ENCODE measurements at places on chromosomes 6 and 20.

DNA sequence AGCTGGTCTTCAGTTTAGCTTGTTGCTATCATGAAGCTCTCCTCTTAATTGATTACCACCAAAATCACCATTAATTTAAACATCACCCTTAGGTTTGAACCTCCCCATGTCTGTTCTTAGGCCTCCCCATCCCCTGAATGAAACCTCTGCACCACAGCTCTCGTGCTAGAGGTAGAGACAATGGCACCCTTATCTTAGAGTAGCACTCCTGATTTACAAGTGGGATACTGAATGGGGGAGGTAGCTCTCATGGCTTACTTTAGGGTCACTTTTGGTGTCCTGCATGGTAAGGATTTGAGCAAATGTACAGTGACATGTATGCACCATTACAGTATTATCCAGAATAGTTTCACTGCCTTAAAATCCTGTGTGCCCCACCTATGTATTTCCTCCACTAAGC, 115.6 kb upstream of the ADTRP start:
- no peak for DNase-seq

- no peak for DNase-seq
Measured at GRCh38 chr6:107491760-107492660, 2.1 kb downstream of the SOBP start.

- DNase-seq: peak; percentile 11
Measured at GRCh38 chr6:162856885-162857284, 129.1 kb downstream of the PACRG start.

- DNase-seq: no peak
Measured at GRCh38 chr6:12923644-12924235, 207.2 kb downstream of the PHACTR1 start.

DNA sequence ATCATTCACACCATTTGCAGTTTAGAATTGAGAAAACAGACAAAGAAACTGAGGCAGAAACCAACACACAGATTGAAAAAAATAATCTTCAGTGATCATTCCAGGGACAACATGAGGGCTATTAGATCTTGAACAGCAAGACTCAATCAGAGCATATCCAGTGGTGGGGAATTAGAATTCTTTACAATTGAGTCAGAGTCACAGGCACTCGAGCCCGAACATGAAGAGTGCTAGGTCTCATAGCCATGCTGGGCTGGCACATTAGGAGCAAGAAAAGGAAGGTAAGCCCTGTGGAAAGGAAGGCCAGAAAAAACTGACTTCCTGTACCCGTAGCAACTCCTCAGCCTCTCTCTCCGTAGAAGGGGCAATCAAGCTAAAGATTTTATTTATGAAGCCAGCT, 419.9 kb downstream of the HAO1 start:
- no peak for DNase-seq

DNA sequence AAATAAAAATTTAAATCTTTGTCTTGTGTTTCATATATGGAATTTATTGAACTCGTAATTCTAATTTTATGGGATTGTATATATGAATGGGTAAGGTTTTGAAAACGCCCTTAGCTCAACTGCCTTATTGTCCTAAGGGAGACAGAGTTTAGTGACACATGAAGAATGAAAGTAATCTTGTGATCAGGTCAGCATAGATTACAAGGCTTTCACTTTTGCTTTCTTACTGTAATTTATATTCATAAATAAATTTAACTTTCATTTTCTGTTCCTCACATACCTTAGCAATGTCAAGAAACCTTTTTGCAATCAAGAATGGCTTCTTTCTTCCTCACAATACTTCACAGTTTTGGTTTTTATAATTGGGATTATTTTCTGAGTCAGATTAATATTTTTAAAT, 14.4 kb downstream of the KPNA5 start:
- no peak for DNase-seq

DNA sequence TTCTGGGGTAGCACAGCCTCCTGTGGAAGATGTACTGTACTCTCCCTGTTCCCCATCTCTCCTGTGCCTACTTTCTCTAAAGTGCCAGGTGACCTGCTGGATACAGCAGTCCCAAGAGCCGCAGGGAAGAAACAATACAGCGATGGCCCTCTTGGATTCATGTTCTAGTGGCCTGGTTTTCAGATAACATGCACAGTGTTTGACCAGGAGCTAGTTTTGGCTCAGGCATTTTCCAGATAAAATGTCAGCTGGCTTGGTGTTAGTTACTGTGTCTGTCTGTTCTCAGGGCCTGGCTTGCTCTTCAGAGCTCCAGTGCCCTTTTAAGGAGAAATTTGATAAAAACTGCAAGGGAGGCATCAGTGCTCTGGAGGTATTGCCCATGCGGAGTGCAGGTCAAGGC, 41.3 kb downstream of the GABRR2 start:
- DNase-seq: no peak

- DNase-seq: no peak
Measured at GRCh38 chr6:36389353-36389752, 1.9 kb upstream of the ETV7 start.

DNA sequence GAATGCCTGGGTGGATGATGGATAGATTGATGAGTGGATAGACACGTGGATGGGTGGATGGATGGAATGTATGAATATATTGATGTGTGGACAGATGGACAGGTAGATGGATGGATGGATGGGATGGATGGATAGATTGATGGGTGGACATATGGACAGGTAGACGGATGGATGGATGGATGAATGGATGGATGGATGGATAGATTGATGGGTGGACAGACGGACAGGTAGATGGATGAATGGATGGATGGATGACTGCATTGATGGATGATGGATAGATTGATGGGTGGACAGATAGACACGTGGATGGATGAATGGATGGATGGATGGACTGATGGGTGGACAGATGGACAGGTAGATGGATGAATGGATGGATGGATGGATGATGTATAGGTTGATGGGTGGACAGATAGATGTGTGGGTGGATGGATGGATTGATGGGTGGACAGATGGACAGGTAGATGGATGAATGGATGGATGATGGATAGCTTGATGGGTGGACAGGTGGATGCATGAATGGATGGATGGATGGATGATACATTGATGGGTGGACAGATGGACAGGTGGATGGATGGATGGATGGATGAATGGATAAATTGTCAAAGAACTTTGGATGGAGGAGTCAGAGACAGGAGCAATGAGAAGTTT, 171.4 kb upstream of the AFDN start:
- DNase-seq: no peak

GRCh38 chr20:1801929-1802306, 93.3 kb upstream of the SIRPA start:
- no peak for DNase-seq

GRCh38 chr20:62702895-62703852, 5.5 kb upstream of the NTSR1 start:
- no peak for DNase-seq

DNA sequence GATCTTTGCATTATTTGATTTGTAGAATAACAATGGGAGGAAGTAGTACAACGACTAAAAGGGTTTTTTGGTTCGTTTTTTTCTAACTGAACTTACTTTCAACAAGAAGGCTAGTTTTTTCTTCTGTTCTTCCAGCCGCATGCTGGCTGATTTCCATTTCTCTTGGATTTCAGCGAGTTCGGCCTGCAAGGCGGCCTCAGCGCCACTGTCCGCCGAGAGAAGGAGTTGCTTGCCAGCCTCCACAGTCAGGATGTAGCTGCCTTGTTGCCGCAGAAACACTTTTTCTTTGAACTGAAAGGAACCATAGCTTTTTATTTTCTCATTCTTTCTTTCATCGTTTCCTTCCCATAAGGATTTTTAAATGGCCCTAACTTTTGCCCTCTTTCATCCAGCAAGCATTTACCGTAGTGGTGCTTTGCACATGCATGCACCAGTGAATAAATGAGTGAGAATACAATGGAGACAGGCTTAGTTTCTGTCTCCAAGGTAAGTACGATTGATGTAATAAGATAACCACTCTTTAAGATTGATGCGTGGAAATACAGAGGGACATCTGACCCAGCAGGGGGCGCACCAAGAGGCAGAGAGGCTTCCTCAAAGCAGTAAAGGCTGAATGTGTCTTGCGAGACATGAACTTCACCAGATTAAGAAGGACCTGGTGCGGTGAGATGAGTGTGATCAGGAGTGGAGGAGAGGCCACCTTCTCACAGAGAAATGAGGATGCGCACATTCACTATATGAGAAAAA, 398.8 kb downstream of the ESR1 start:
- DNase-seq: peak; percentile 45

DNA sequence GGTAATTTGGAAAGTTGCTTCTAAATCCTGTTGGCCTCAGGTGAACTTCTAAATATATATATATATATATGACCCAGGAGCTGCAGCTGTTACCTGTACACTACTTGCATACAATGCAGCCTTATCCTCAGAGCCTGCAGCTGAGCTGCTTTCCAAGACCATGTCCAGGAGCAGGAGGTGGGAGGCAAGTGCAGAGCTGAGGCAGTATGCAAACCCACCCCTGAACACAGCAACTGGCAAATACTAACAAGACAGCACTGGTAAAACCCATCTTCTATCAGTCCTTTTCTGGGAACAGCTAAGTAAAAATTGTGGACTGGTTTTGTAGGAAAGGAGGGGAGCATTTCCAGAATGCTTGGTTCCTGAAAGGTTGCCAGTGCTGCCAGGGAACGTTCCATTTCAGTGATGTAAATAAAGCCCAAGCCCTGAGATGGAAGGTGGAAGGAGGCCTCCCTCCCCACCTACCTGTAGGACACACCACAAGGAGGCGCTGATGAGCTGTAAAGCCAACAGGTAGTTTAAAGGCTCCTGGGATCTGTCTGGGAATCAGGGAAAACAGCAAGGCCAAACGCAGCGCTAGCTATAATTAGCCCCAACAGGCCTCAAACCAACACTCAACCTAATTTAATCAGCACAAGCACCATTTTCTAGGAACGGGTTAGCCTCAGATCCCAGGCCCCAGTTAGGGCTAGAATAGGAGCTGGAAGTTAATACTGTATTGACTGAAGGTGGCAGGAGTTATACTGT, 93.8 kb upstream of the MAP7 start:
- peak; percentile 93 for DNase-seq

- no peak for DNase-seq
Measured at GRCh38 chr6:49805246-49805645, 18.2 kb upstream of the PGK2 start.

DNA sequence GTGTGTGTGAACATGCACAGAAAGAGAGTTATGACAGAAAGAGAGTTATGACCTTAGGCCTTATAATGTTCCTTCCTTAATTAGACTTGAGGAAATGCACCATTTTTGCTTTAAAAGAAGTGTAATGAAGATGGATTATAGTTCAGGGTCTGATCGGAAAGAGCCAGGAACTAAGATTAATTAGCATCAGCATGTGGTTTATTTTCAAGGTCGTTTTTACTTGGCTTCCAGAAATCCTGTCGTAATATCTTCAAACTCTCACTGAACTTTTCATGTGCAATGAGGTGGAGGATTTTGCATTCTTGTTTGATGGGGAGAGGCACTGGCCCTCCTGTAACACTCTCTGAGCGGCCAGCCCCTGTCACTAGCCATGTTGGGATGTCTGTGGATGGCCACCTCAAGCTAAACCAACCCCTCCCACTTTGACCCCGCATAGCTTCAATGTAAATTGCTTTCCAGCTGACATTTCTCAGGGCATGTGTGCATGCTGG, 116.8 kb downstream of the CDC5L start:
- DNase-seq: no peak

GRCh38 chr6:79787626-79788025, 156.5 kb downstream of the SH3BGRL2 start:
- no peak for DNase-seq

GRCh38 chr6:36333171-36333895, 3.4 kb downstream of the BNIP5 start:
- no peak for DNase-seq

DNA sequence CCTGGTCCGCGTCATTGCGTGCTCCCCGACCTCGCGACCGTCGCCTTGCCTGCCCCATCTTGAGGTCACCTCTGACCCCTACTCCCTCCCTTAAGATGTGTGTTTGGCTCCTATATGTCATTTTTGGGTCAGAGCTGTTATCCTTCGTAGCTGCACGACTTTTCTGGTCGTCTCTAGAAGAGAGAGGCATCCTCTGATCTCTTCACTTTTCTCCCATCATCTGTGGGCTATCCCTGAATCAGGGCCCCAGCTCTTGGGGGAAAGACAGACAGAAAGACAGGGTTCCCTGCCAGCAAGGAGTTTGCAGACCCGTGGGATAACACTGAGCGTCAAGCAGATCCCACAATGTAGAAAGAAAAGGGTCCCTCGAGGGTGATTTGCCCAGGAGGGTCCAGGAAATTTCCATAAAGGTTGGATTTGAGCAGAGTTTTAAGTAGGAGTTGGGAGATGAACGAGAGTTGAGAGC, 555 bp downstream of the FAM120B start:
- DNase-seq: no peak

GRCh38 chr6:141252828-141253608, 879.7 kb upstream of the GJE1 start:
- DNase-seq: no peak

DNA sequence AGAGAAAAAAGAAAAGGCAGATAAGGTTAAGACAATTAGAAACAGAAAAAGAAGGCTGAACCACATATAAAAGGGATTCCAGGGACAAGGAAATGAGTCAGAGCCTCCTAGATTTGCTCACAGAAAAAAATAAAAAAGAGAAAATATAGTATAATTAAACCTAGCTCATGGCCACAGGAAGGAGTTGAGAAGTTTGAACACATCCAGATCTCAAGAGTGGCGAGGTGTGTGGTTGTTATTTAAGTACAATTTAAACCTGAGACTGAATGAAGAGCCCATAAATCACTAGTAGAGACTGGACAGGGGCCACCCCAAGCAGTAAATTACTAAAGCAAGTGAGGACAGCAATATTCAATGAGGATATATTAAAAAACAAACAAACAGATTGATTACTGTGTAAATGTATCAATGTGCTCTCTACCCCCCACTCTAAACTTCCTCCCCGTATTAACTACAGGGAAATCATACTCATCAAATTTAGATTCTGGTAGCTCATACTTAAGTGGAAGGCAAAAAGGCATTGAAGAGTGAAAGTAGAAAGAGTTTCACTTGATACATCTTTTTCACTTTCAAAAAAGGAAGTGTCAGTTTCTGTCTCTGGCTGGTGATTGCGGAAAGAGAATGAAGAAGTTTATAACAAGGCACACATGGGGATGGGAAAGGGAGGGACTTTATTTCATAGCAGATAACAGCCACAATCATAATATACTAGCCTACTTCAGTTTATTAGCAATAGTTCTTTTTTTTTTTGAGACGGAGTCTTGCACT, 49.3 kb upstream of the SCAF8 start:
- DNase-seq: no peak

DNA sequence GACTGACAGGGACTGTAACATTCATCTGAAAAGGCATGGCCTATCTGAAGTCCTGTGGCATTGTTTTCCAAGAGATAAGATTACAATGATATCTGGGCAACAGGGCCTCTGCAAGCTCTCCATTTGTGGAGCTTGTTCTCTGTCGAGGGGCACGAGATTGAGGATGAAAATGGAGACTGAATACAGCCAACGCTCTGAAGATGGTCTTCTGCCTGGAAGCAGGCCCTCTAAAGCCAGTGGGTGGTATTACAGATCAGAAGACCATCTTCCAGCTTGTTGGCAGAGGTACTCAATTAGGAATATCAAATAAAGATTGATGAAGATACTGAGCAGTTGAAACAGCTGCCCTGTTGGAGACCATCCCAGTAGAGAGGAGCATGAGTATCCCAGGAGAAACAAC, 288.2 kb downstream of the CENPW start:
- no peak for DNase-seq

- no peak for DNase-seq
Measured at GRCh38 chr20:41774291-41774690, 156.1 kb upstream of the CHD6 start.

Measured in transverse colon (tissue), 4 donors.